ENCODE measurements at places on chromosomes 5 and 9.
A peak's percentile ranks its signal among the peaks of the same experiment; 100 is the strongest.

- no peak for DNase-seq
Measured at GRCh38 chr9:15670894-15671293, 118.1 kb downstream of the CCDC171 start.

- no peak for DNase-seq
Measured at GRCh38 chr9:84331119-84331809, 9.3 kb downstream of the SLC28A3 start.

DNA sequence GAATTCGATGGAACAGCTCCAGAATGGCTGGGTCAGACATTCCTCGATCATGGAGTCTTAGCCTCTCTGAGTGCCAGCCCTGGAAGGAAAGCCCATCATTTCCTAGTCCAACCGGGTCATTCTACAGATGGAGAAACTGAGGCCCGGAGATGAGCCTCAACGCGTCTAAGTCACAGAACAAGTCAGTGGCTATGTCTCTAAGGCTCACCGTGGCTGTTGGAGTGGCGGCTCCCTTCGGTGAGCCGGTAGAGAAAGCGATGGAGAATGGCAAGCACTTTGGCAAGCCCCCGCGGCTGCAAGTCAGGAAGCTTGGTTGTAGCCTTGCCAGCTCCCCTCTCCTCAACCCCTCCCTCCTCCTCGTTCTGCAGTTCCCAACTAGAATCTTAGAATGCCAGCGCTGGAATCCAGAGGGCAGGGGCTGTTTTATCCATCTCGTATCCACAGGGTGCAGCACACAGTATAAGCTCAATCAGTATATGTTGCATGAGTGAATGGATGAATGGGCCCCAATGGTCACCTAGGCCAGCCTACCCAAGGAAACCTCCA lies 438 bp upstream of the ARSI start:
- DNase-seq = no peak

DNA sequence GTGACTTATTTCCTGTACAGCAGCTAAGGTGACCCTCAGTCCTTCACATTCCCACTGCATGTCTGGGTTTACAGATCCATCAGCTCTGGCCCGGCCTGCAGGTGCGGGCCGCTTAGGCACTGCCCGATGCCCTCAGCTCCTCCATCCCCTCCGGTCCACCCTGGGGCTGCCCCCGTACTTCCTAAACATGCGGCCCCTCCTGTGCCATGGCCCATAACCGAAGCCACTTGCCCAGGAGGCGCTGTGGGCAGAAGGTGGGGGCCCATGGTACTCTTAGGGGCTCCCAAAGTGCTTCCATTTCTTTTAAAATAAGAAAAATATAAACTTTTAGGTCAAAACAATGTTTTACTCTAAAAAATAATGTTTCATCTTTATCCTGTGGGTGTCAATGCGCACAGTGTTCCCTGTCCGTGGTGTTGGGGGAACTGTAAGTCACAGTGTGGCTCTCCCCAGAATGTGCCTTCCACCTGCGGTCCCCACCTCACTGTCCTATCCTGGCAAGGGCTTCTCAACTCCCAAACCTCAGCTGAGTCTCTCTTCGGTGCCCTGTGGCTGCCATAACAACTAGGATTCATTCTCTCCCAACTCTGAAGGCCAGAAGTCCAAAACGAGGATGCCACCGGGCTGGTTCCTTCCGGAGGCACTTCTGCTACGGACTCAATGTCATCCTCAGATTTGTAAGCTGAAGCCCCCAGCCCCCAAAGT lies 132.7 kb upstream of the LPCAT1 start:
- DNase-seq = no peak

DNA sequence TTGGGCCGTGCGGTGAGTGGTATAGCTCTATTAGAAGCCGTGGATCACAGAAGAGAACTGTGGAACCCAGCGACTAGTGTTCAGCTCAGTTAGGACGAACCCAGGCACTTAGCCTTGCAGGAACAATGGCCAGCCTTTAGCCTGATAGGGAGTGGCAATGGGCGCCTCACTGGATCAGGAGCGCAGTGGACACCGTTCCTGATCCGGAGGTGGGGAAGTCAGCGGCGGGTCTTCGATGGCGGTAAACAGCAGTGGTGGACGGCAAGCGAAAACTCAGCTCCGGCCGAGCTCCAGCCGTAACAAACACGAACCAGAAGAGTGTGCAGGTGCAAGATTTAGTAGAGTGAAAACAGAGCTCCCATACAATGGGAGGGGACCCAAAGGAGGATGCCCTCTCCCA lies 340.0 kb downstream of the TLE4 start:
- DNase-seq = no peak

- no peak for DNase-seq
Measured at GRCh38 chr5:169197343-169197742, 103.6 kb downstream of the SLIT3 start.

GRCh38 chr5:173053041-173053440 lies 3.1 kb upstream of the CREBRF start:
- no peak for DNase-seq

DNA sequence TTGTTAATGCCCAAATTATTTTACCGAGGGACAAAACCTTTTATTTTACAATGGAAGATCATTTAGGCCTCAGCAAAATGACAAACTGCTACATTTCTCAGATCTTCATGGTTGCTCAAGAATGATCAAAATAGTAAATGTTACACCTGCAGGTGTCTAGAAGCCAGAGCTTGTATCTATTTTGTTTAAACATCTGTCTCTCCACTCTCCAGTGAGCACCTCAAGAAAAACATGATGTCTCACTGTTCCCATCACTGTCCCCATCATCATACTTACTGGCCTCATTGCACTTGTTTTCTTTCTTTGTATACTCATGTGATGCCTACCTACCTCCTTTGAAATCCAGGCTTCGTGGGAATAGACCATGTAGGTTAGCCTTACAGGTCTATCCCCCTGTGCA lies 149.6 kb downstream of the TTLL11 start:
- no peak for DNase-seq

- DNase-seq = no peak
Measured at GRCh38 chr5:21880164-21880563, 973.0 kb downstream of the CDH12 start.

- no peak for DNase-seq
Measured at GRCh38 chr5:90598293-90598692, 39.7 kb downstream of the ADGRV1 start.

GRCh38 chr5:68942169-68942568 lies 151.6 kb upstream of the SLC30A5 start:
- DNase-seq = no peak

DNA sequence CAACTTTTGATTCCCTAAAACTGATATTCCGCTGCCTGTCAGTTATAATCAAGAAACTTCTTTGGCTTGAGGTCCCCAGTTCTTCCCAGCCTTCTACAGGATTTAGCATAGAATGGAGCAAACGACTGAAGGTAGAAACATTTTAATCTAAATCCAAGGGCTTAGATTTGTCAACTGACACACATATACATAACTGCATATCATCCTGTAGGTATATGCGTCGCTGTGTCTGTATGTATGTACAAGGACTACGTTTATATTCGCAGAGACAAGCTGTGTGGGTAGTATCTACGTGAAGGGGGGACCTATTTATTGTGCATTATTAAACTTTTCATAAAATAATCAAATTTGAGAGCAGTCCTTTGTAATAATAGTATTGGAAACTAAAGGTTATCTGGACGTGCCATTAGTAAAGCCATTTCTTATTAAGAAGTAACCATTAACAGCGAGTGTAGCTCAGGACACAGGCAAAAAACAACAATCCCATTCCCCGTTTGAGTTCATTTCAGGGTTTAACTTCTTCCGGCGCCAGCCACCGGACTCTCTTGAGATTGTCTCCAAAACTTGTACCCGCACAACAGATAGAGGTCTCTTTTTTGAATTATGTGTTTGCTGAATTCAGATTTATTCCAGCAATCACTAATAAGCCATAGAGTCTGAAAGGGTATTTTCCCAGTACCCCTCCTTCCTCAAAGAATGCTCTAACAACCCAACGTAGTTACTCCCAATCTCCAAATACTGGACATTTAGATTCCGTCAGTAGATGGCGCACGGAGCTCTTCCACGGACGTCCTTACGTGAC lies 2.1 kb upstream of the MLLT3 start:
- peak; percentile 61 for DNase-seq

DNA sequence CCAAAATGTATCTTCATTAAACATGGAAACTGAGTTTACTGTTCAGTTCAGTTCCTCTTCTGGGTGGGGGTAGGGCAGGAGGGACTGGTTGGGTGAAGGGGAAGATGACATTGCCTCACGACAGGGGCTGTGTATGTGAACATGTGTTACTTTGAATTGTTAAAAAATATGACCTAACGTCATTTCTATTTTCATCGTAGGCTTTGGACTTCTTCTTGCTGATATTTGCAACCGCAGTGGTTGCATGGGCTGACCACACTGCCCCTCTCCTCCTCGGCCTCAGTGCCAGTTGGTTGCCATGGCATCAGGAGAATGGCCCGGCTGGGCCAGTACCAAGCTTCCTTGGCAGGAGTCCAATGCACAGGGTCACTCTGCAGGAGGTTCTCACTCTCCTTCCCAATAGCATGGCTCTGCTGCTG lies 41.5 kb downstream of the HACD4 start:
- DNase-seq = no peak

DNA sequence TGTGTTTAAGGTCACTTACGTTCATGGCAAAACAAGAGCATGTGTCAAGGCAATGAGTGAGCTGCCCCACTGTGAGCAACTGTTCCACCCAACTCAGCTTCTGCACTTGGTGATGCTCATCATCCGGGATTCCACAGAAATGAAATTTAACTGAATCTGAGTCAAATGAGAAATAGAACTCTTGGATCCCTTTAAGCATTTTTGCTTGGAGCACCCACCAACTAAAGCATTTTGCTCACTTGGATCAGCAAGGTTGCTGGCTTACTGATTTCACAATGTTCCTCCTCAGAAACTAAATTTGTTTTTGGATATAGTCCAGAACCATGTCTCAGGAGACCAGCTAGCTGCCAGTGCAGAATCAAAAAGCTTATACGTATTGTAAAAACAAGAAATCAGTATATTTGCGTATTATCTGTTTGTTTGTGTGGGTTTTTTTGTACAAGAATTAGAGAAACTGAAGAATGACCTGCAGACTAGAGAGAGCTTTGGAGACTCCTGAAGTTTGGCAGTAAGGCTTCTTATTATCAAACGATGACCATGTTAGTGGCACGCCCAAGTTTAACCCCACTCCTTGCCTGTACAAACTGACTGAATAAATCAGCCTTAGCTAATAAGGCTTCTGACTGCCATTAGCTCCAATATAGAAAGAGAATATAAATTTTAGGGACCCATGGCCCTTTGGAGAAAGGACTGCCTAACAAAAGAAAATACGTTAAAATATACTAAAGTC lies 153.8 kb upstream of the FST start:
- no peak for DNase-seq

DNA sequence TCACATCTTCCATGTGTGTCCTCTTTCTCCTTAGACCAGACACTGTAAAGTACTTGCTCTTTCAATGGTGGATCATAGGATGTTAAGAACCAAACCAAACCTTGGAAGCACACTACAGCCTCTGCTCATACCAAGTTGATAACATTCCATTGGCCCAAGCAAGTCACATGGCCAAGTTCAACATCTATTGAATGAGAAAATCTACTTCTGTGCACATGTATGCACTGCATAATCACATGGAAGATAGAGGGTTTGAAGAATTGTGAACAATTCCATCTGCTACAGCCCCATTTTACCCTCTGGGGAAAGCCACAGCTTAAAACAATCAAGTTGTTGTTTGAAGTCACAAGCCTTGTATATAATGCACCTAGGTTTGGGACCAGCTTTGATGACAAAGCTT lies 68.2 kb downstream of the MFAP3 start:
- no peak for DNase-seq

DNA sequence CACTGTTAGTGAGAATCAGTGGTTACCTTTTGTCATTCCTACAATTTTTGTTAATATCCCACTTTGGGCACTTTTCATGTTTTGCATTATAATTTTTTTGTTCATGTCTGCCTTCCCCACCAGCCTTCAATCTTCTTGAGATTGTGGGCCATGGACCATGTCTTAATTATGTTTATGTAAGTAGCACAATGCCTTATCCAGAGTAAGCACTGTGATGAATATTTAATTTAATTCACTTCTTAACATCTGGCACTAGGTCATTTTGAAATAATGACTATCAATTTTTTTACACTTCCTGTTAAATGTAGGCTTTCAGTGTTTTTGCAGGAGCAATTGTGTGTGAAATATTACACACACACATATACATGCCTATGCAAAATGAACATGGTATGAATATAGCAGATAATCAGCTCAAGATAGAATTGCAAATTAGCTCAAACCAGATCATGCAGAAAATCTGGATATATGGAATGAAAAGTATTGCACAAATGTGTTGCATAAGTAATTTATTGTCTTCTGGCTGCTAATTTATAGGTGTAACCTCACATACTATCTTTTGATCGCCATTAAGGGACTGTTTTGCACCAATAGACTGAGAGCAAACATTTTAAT lies 5.3 kb upstream of the SHOC1 start:
- no peak for DNase-seq

- no peak for DNase-seq
Measured at GRCh38 chr9:130361873-130362362, 82.8 kb upstream of the ASS1 start.

DNA sequence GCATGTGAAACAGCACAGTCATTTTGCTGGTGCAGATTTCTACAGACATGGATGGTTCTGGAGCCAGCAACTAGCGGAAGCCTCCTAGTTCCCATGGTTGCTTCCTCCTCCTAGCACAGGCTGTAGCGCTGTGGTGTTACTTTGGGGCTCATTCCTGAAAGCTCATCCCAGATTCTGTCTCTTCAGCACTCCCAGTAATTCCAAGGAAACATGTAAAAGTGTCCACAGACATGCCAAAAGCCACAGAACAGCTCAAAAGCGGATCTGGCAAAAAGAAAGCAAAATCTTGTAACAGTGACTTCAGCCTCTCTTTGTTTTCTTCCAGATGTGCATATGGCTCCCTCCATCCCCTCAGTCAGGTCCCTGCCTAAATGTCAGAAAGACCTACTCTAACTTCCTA lies 144.1 kb downstream of the CEP120 start:
- DNase-seq = no peak

- no peak for DNase-seq
Measured at GRCh38 chr9:18496256-18497000, 22.5 kb downstream of the ADAMTSL1 start.

DNA sequence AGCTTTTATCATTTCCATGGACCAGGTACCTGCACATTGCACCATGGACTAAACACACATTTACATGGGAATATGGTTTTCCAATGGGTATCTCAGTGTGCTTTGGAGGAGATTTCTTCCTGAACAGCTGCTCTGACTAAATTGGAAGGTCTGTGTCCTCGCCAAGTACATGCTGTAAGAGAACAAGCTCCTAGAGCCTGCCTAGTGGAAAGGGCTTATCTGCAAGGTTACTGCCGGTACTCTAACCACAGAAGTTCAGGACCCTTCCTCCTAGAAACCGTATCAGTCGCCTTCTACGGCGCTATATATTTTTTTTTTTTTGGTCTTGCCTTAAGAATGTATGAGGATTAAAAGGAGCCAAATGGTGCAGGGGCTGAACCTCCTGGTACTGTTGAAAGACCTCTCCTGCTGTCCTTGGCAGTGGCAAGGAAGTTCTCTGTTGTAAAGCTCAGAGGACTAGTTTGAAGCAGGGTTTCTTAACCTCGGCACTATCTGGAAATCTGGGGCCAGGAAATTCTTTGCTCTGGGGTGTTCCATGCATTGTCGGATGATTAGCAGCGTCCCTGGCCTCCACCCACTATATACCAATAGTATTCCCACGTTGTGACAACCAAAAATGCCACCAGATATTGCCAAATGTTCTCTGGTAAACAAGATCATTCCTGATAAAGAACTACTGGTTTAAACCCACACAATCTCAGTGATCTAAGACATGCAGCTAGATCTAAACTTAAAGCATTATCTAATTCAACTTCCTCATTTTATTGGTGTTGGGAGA lies 107.4 kb downstream of the FBXO38 start:
- no peak for DNase-seq

GRCh38 chr9:15116130-15116580 lies 190.9 kb downstream of the TTC39B start:
- DNase-seq = no peak
